ENCODE measurements at places on chromosomes 1 and 21. TPM values are rescaled to one million over a fixed set of nuclear protein-coding genes. Genes with fewer than 3 reads are reported as not detected.

DNA sequence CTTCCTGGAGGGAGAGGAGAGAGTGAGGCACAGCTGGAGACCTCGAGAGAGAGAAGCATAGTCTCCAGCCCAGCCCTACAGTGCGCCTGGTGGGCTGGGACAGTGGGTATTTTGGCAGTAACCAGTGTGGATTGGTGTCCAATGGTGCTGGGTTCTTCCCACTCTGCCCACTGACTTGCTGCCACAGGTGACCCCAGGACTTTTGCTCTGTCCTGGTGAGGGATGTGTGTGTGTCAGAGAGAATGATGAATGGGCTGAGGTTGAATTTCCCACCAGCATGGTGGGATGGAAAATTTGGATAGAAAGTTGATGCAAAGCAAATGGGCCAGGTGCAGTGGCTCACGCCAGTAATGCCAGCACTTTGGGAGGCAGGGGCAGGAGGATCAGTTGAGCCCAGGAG lies 26.3 kb downstream of the SERINC2 start:
- no peak for DNase-seq

DNA sequence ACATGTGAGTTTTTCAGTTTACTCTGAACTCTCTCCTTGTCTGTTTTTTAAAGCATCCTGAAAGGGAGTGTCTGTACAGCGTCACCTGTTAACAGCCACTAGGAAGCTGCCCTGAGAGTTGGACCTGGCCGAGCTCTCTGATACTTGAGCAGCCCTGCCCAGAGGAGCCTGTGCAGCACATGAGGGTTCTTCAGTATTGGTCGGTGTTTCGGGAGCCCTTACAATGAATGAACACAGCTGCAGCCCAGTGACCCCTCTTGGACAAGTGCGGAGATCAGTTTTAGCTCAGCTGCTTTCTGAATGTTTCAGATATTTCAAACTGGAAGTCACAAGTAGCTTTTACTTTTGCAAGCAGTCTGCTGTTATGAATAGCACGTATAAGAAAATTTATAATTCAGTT lies 39.2 kb downstream of the ADARB1 start:
- DNase-seq, result no peak

DNA sequence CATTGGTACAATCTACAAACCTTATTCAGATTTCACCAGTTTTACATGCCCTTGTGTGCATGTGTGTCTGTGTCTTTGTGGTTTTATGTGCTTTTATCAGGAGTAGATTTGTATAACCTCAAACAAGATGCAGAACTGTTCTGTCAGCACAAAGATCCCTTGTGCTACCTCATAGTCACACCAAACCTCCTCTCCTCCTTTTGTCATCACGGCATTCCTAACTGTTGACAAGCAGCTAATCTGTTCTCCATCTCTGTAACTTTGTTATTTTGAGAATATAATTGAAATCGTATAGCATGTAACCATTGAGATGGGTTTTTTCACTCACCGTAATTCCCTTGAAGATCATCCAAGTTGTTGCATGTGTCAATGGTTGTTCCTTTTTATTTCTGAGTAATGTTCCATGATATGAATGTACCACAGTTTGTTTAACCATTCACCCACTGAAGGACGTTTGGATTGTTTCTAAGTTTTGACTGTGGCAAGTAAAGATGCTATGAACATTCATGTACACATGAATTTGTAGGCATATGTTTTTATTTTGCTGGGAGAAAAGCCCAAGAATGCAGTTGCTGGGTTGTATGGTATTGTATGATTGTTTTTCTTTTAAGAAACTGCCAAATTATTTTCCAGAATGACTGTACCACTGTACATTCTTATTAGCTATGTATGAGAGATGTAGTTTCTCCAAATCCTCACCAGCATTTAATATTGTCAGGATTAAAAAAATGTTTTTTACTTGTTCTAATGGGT lies 78.1 kb upstream of the B3GALT2 start:
- no peak for DNase-seq

MTARC2 gene
- total RNA-seq, result 15.8 TPM

CD53 gene
- 50.2 TPM for total RNA-seq

RSPO1 gene
- total RNA-seq, result 6.9 TPM

DNA sequence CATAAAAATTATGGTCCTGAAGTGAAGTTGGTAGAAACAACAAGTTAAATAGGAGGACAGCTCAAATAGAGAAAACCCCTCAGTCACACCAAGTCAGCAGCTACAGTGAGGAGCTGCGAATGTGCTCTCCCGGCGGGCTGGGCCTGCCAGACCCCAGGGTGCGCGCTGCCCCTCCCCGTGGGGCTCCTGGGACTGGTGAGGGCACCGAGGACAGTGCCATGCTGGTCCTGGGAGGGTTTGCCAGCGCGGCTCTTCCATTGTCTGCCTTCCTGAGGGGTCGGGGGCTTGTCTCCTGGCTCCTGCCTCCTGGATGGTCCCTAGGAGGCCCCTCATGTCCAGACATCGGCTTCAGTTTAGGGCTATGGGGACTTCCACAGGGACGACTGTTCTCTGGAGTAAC lies 121.8 kb downstream of the PCBP3 start:
- no peak for DNase-seq

DNA sequence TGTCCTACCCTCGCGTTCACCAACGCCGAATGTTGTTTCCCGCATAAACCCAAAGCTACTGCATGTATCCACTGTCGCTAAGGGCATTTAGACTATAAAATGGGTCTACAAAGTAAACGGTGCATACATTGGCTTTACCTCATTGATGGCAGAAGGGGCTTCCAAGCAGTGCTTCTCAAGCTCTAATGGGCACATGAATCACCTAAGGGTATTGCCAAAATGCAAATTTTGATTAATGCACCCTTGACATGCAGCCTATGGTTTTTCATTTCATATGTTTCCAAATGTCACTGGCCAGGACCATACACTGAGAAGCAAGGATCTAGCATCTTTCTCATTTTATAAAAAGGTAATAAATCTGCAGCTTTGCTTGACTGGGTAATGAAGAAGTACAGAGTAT lies 2.7 kb downstream of the OR6F1 start:
- DNase-seq, result no peak

AGBL4 gene
- total RNA-seq, result 1.8 TPM

NPL gene
- total RNA-seq, result 8.2 TPM

- DNase-seq, result no peak
Measured at GRCh38 chr1:236175642-236176336, 33.5 kb downstream of the GPR137B start.

- no peak for DNase-seq
Measured at GRCh38 chr1:178388418-178389145, 108.2 kb downstream of the CLEC20A start.

- DNase-seq, result no peak
Measured at GRCh38 chr1:110225212-110225611, 15.1 kb downstream of the KCNC4 start.

All from breast epithelium (tissue), 4 donors.